ENCODE measurements at places on chromosomes 2 and 18.
A peak's percentile ranks its signal among the peaks of the same experiment; 100 is the strongest.

GRCh38 chr18:32629981-32630700 lies 142.7 kb downstream of the KLHL14 start:
- DNase-seq: no peak

- peak; percentile 21 for DNase-seq
Observed at GRCh38 chr2:38947241-38948239, 57.9 kb downstream of the ARHGEF33 start.

- DNase-seq: no peak
Observed at GRCh38 chr2:158021226-158021625, 80.5 kb upstream of the UPP2 start.

- DNase-seq: no peak
Observed at GRCh38 chr2:230925443-230925878, 419 bp upstream of the GPR55 start.

- DNase-seq: no peak
Observed at GRCh38 chr2:130819608-130820278, 17.0 kb upstream of the ARHGEF4 start.

DNA sequence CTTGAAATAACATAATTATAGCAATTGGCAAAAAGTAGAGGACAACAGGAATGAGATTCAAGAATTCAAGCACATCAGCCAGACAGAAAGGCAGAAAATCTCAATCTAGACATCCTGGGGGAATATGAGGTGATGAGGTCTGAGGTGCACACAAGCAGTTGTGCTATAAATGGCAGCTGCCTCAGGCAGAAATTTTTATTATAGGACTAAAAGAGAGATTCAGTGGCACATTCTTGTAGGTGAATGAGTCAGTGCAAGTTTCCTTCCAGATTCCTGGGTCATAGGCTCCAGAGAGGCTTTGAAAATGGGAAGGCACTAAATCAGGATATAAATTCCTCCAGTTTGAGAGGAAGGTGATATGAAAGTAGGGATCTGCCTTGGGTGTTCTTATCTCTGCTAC lies 127.2 kb upstream of the THSD7B start:
- no peak for DNase-seq

GRCh38 chr2:101361121-101361520 lies 26.2 kb downstream of the CREG2 start:
- no peak for DNase-seq

DNA sequence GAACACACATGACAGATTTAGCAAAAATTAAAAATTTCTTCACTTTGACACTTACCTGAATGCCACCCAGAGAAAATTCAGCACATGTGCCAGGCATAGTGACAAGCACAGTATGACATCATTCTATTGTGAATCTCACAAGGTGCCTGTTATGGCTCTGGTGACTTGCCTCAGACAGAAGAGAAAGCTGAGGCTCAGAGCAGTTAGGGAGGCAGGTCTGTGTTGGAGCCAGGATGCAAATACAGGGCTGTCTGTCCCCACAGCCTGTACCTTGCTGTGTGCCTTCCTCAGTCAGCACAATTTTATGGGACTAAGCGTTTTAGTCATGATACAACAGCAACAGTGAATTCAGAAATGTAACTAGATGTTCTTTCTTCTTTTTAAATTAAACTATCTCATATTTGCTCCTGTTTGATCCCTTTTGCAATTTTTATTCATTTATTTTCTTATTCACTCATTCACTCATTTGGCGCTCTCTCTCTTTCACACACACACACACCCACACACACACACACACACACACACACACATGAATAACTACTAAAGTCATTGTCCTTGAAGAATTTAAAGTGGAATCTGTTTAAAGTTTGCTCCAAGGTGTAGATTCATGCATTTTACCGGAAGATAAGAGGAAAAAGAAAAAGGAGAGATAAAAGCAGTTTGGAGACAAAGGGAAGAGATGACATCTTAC lies 37.9 kb upstream of the CTAGE1 start:
- DNase-seq: no peak

DNA sequence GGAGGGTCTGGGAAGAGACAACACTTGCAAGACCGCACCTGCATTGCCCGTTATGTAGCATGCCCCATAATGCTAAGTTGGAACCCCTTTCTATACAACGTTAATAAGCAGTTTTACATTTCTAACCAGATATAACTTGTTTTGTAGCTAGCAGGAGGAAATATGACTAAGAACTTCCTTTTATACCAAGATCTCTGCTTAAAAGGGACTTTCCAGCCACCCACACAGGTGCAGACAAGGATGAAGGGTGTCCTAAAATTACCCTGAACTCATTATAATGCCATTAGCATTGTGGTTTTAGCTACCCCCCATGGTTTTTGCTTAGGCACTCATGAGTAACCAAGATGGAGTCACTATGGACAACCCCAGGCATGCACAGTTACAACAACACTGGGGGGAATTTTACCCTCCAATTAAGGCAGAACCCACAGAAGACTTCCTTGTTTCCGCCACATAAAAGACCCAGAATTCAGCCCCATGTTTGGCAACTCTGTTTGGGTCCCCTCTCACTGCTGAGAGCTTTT lies 362.8 kb downstream of the CBLN2 start:
- DNase-seq: no peak

GRCh38 chr18:69819460-69819859 lies 128.2 kb downstream of the CD226 start:
- no peak for DNase-seq

- DNase-seq: no peak
Observed at GRCh38 chr18:50527636-50528307, 32.1 kb upstream of the MAPK4 start.

GRCh38 chr2:86570059-86570458 lies 6.8 kb upstream of the CHMP3 start:
- no peak for DNase-seq

DNA sequence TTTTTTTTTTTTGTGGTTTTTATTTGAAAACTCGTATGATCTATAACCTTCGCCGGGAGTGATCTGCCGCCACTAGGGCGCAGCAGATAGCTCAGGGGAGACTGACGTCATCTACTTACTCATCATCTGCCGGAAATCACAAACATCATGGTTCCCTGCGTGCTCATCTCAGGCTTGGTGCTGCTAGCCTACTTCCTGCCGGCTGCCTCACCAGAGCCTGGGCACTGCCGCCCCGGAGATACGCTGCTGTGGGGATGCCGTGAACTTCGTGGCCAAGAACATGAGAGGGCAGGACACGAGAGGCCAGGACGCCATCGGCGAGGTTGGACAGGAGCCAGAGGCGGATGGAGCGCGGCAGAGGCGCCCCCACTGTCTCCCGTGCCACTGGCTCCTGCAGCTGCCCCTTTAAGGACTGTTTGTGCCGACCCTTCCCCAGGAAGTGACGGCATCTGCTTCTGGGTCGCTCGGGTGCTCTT lies 68.8 kb downstream of the DOK6 start:
- no peak for DNase-seq

DNA sequence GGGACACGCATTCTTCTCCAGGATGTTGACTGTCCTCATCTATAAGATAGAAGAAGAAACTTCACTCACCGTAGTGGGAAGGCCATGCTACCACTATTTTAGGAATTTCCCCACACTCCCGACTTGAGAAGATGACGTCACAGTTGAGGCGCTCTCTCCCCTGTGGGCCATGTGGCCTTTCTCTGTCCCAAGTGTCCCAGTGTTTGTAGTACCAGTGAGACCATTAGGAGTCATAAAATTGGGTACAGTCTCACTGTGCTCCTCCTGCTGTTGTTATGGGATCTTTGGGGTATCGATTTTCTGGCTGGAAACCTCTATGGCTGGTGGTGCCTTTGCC lies 7.2 kb upstream of the SNTG2 start:
- no peak for DNase-seq

GRCh38 chr18:48624856-48625255 lies 86.0 kb downstream of the CTIF start:
- DNase-seq: no peak

- DNase-seq: no peak
Observed at GRCh38 chr2:30949435-30949834, 142.2 kb upstream of the CAPN13 start.

DNA sequence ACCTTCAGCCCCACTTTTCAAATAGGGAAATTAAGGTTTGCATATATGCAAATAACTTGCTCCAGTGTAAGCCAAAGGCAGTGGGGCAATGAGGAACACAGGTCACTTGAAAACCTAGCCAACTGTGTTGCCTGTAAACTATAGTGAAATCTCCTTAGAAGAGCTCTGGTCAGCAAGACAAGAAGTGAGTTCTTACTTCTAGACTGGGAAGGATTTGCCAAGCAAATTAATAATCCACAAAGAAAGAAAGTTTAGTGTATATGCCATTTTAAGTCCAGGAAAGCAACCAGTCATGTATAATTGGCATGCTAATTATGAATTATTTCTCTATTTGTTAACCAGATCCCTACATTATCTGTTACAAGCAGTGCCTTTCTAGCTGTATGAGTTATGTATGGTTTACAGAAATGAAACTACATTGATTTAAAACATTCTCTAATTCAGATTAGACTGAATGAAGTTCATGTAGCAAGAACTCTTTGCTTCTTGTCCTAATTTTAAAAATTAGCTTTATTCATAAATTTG lies 129.9 kb downstream of the MTX2 start:
- DNase-seq: no peak

GRCh38 chr2:33681364-33681757 lies 82.3 kb upstream of the FAM98A start:
- DNase-seq: no peak

DNA sequence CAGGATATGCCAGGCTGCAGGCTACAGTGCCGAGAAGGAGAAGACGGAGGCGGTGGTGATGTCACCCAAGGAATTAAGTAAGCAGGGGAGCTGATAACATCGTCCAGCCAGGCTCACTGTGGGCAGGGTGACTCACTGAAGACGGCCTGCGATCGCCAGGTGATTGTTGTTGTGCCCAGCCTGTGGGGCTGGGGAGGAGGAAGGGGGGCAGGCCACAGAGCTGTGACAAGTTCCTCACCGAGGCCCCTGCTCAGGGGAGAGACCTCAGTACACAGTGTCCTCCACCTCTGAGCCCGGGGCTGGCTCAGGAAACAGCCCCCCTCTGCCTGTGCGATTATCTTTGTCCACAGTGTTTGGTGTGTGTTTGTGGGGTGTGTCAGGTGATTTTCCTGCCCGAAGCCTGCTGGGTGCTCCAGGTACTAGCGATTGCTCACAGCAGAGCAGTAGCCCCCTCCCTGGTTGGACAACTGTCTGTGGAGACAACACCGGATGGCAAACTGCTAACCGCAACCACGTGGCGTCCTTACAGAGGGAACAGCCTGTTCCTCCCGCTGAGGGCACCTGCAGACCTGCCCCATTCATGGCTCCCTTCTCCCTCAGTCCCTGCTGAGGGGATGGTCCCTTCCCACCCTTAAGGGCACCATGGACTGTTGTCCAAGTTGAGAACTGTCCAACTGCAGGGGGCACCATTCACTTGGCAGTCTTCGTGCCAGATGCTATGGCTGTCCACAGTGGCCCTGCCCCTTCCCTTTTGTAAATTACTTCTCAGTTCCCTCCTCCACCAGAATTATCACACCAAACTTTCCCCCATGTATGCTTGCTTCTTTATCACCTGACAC lies 95.1 kb downstream of the ZFP36L2 start:
- peak; percentile 70 for DNase-seq

DNA sequence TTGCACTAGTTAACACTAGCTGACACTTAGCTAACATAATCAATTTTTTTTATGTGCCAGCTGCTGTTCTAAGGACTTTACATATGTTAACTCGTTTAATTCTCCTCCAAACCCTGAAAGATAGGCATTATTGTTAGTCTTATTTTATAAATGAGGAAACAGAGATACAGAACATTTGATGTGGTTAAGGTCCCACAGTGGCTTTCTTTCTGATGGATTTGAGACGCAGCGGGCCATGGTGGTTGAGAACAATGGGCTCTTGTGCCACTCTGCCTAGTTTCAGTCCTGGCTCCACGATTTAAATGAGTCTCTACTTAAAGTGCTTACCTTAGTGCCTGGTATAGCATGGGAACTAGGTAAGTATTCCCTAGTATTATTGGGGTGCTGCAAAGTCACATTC lies 201.9 kb upstream of the SPRED2 start:
- DNase-seq: no peak

DNA sequence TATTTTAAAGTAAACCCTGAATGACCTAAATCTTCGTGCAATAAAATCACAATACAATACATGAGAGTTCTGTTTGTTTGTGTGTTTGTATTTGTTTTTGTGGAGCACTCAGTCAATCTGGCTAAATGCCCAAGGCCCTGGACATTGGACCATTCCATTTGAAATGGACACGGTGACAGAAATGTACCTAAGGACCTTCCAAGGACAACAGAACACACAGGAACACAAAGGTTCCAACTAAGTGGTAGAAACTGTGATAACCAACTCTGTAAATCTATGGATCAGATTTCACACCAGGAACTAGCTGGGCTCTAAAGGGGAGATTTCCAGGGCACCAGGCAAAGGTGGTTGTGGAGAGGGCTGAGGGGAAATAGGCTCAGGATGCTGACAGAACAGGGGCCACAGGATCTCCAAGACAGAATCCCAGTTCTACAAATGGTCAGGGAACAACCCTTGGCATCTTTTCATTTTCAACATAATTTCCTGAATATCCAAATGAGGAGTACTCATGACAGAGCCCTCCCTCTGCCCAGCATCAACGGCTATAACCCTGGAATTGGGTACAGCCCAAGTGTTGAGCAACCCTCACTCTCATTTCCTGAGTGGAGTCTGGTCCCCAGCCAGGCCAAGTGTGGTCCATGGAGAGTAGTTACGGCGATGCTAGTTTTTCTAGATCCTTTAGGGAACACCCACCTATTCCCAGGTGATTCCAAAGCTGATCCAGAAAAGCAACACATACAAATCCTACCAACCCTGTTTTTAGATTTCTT lies 78.4 kb downstream of the NCKAP5 start:
- no peak for DNase-seq

DNA sequence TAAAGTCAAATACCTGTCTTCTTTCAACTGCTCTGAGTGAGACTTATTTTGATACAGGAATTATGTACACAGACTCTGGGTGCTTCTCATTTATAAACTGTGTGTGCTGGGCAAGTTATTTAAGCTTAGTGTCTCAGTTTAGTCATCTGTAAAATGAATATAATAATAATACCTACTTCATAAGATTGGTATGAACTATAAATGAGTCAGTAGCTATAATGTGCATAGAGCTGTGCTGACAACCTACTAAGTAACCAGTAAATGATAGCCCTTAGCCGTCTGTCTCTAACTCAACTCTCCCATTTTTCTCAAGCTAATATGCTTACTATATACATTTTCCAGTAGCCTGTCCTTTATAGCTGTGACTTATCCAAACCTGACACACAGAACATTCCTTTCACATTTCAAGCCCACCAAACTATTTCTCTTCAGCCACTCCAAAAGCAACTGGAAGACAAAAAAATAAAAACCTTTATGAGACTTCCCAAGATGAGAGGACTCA lies 319.8 kb downstream of the ETAA1 start:
- no peak for DNase-seq

GRCh38 chr2:173002751-173003541 lies 72.7 kb upstream of the MAP3K20 start:
- no peak for DNase-seq

DNA sequence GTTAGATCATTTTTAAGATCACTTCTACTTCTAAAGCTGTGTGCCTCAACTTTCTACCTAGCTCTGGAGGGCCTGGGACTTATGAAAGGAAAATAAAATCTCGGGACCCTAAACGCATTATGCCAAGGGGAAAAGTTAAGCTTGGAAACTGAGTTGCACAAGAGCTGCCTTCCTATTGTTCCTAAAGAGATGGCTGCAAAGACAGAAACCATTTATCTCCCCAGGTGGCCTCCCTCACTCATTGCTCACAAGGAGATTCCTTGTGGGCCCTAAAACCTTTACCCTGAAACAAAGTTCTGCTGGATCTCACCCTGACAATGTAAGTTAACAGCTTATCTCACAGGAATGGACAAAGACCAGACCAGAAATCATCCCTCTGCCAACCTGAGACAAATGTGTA lies 26.8 kb downstream of the TUBB6 start:
- no peak for DNase-seq

- no peak for DNase-seq
Observed at GRCh38 chr2:195368249-195369217, 288.5 kb upstream of the SLC39A10 start.

All from stimulated activated CD8-positive, alpha-beta memory T cell treated with anti-CD3 and anti-CD28 coated beads, Interleukin-4, amount 100 ng/mL, for 1 hour (primary cell).